ENCODE measurements at places on chromosomes 2 and 18. TPM values are rescaled to one million over a fixed set of nuclear protein-coding genes. Genes with fewer than 3 reads are reported as not detected.
A peak's percentile ranks its signal among the peaks of the same experiment; 100 is the strongest.

DNA sequence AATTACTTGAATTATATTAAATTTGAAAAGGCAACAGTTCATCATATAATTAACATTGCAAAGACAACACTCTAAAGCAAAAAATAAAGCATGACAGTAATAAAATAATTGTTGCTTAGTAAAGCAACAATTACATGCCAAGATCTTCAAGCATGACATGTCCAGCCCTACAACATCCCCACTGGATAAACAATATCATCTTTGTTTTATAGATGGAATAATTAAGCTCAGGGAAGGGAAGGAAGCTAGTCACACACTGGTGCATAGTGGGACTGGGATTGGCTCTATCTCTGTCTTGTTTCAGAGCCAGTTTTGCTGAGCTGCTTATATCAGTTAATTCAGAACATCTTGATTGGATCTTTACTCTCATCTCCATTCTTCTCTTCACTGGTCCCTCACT, 49.9 kb upstream of the PARD3B start:
- no peak for DNase-seq

GRCh38 chr2:108967757-108968156, 21.3 kb downstream of the EDAR start:
- no peak for DNase-seq

DNA sequence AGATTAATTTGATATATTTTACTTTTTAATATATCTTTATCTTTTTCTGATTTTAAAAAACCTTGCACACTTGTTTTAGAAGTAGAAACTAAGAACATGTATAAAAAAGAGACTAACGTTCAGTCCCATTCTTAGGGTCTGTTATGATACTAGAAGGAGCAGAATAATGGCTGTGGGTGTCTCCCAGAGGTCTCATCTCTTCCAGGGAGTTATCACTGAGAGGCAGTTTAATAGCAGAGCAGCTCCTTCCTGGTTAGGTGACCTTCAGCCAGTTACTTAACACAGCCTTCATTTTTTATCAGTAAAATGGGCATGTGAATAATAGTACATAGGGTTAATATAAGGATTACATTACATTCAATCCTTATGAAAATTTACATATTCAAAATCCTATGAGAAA, 40.6 kb downstream of the FBXO48 start:
- DNase-seq = no peak

DNA sequence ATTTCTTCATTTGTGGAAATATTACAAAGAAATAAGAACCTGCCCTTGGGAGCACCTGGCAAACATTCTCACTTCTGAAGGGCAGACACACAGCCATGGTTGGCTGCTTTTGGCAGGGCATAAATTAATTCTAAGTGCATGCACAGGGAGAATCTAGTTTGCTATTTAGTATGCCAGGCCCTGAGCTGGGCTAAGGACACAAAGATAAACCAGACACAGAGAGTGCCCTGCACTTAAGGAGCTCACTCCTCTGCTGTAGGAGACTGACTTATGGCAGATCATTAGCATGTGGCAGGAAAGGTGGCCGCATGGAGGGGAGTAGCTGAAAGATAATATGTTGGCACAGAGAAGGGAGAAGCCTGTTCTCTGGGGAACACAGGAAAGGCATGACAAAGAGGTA, 367.0 kb downstream of the LPIN1 start:
- no peak for DNase-seq

GRCh38 chr2:24832521-24832920, 39.3 kb downstream of the CENPO start:
- peak; percentile 23 for DNase-seq

DNA sequence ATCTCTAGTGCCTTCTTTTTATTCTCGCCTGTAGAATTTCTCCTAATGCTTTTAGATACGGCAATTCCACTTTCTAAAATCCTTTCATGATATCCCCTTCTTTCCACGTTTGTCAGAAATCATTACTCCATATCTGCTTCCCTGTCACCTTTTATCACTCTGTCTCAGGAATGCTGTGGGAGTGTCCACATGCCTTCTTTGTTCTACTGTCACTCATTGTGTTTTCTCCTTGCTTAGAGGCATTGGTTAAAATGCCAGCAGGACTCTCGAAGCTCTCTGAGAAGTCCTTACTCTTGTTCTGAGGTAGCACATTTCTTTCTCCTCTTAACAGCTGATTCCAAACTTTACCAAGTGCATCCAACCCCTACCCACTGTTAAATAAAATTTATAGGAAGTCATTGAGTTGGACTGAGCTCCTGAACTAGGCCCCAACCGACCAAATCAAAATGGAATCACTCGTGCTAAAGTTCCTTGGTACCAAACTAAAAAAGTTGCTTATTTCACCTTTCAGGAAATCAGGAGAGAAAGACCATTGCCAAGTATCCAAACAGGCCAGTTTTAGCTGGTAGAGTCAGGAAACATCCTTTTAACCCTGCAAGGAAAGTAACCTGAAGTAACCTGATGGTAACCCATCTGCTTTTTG, 10.6 kb upstream of the GALNT5 start:
- peak; percentile 64 for DNase-seq

FBXO48 gene
- total RNA-seq = 2.9 TPM

HSPE1 gene
- 320 TPM for total RNA-seq

DNA sequence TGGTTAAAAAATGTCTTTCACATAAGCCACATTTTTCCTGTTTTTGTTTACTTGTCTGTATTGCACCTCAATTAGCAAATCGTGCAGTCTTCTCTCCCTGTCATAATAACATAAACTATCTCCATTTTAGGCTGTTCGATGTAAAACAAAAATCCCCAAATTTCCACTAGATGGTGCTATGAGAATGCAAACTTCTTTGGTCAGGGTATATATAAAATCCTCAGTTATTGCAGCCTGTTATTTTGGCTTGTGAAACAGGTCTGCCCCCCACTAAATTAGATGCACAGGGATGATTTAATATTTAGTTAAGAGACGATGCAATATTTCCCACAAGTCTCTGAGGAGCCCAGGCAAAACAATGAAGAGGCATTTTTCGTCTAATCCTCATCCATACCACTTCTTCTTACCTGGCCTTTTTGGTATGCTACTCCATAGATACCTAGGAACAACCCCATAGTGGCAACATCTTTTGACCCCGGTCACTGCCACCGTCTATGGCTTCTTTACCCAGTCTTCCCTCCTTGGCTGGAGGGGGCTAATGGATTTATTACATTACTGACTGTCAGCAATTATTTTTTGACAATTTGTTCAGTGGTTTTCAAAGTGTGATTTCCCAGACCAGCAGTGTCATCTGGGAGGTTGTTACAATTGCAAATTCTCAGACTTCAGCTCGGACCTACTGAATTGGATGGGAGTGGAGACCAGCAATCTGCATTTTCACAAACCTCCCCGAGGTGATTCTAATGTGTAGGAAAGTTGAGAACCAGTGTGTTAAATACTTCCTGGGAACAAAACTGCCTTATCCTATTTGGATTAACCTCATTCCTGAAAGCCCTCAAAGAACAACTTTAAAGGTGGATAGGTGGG, 117.4 kb upstream of the CWC22 start:
- peak; percentile 55 for DNase-seq

- DNase-seq = no peak
Measured at GRCh38 chr2:71244302-71244660, 17.4 kb upstream of the PAIP2B start.

DNA sequence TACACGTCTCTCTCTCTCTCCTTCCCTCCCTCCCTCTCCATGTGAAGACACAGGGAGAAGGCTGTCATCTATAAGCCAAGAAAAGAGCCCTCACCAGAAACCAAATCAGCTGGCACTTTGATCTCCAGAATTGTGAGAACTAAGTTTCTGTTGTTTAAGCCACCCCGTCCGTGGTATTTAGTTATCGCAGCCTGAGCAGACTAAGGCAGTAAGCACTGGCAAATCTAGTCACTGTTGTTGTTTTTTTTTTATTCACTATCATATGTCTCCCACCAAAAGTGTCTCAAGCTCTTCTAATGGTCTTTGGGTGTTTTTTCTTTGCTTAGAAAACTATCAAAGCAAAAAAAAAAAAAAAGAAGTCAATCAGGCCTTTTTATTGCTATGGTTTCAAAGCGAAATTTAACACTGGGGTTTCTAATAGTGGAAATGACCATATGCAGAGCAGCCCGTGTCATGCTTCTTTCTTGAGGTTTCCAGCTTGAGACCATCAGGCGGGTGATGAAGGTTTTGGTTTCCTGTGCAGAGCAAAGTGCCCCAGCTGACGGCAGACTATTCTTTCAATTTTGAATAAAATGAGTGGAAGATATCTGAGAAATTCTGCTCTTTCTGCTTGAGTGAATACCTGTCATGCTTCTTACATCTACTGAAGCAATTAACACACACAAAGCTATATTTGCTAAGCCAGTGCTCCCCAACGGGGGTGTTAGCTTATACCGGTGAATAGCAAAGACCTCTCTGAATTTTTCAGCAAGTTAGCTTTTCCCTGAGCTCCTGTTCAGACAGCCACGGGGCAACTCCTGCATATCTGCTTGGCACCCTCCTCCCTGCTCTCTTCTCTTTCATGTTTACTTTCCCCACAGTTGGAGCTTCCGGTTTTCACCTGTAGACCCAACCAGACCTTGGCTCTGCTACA, 394.1 kb upstream of the ATP5MC3 start:
- DNase-seq = peak; percentile 20

HK2 gene
- total RNA-seq = 72.1 TPM

ADD2 gene
- total RNA-seq = 45.3 TPM

- DNase-seq = no peak
Measured at GRCh38 chr2:144324446-144325045, 195.4 kb downstream of the ZEB2 start.

STARD6 gene
- not detected for total RNA-seq

DNA sequence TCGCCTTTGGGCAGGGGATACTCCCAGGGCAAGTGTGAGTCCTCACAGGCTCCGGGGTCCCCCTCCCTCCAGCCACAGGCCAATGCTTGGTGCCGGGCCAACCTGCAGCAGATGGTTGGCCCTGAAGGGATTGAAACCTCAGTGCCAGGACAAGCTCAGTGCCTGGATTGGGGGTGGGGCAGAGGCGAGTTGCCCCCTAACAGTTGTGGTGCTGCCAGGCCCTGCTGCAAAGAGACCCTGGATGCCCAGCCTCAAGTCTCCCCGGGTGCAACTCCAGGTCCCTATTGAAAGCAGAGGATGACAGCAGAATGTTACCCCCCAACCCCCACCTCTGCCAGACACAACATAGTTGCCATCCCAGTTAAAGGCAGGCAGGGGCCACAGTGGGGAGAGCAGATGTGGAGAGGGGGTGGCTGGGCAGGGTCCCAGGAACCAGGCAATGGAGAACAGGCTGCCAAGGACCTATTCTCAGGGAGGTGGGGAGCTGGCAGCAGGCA, 9.5 kb upstream of the RNF103 start:
- DNase-seq = no peak

DNA sequence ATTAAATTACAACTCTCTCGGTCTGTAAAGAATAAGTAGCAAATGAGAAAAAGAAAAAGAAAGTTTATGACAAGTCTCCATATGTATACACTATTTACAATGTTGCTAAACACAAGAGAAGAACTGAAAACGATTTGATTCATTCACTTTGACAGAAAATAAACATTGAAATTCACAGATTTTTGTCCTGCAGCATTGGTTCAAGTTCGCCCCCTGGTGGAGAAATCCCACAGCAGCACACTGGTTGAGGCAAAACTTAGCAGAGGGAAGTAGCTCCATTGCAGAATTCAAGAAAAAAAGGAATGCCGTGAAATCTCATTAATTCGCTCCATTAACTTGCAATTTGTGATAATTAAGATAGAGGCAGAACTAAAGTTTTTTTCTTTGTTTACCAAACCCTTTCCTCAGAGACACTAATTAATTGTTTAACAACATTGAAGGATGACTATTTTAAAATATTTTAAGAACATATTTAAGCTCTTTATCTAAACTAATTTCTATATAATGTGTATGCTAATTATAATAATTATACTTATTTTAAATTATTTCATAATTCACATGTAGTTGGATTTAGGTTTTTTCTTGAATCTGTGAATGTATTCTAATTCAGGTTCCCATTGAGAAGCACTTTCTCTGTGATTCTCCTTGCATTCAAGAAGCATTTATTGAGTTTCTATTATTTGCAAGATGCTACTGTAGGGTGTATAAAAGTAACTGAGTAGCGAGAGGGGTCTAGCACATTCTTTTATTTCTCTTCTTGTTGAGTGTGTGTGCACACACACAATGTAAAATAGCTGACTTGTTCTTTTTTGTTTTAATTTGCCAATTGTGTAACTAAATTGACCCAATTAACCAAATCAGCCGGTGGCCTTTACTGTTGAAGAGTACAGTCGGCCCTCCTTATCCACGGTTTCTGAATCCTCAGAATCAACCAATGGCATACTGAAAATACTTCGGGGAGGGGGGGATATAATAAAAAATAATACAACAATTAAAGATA, 74.1 kb downstream of the COL4A3 start:
- DNase-seq = peak; percentile 77

DNA sequence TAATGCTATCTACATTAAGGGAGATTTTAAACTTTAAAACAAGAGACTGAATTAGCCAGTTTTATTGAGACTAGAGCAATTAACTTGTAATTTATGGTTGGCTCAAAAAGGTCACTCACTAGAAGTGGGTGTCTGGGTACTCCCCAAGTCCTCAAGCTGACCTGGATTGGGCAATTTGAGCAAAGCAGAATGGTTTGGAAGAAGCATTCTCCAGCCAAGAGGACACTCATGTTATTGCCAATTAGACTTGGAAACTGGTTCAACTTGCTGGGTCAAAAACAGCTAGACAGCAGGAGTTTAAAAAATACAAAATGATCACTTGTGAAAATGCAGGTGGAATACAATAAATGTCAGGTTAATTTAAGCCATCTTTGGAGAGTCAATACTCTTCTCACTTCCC, 29.5 kb upstream of the MYO1B start:
- no peak for DNase-seq

GRCh38 chr2:197613509-197613987, 61.8 kb downstream of the RFTN2 start:
- no peak for DNase-seq

GRCh38 chr2:133390156-133390555, 178.1 kb downstream of the NCKAP5 start:
- no peak for DNase-seq
